ENCODE measurements at places on chromosomes 3 and 15. TPM values are rescaled to one million over a fixed set of nuclear protein-coding genes. Genes with fewer than 3 reads are reported as not detected.

GRCh38 chr3:377158-377561, 180.6 kb downstream of the CHL1 start:
- DNase-seq = peak; percentile 10

- DNase-seq = no peak
Observed at GRCh38 chr15:78315686-78316282, 16.4 kb upstream of the SKIC8 start.

DNA sequence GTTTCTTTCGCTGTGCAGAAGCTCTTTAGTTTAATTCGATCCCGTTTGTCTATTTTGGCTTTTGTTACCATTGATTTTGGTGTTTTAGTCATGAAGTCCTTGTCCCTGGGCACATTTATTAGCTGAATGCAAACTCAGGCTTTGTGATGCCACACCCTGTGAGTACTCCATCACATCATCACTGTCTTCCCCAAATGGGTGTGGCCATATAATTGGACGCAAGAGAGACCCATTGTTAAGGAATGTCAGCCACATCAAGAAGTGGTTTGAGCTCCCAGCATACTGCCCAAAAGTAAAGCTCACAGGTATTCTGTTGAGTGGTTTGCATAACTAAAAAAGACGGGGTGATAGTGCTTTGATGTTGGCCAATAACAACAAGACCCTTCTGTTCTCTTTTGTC, 245.7 kb downstream of the SV2B start:
- DNase-seq = no peak

DNA sequence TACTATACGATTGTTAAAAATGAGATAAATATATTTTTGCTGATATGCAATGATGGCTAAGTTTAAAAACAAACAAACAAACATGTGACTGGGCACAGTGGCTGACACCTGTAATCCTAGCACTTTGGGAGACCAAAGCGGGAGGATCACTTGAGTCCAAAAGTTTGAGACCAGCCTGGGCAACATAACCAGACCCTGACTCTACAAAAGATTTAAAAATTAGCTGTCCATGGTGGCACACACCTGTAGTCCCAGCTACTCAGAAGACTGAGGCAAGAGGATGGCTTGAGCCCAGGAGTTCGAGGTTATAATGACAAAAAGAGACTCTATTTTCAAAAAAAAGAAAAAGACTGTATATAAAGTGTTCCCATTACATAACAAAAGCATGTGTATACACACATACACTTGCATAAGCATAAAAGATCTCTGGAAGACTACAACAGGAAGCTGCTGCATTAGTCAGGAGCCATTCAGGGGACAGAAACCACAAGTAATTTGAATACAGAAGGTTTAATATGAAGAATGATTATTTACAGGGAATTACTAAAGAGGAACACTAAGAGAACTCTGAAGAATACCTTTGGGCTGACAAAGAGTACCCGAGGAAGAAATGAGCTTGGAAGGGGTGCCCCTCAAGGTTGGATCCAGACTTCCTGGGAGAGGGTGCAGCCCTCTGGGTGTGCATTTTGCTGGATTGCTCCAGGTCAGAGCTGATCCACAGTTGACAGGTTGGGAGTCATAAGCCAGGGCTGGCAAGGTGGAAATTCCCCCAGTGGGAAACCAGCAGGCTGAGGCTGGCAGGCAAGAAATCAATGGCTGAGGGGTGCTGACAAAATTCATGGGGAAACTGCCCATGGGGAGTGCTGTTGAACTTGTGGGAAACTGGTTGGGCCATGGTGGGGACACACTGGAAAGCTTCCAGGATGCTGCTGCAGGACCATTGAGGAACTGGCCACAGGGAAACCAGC, 9.3 kb upstream of the TM4SF18 start:
- DNase-seq = no peak

DNA sequence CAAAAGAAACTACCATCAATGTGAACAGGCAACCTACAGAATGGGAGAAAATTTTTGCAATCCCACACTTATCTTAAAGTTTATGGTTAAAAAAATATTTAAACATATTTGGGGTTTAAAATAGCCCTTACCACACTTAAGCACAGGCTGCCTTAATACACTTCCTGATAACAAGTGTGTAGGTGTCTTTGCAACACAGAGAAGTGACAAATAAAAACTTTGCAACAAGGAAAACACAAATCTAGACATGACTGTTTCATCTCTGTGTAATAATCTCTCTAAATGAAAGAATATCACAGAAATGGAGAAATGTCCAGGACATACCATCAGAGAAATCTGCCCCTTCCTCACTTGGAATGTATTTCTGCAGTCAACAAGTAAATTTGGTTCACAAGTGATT, 464.1 kb upstream of the ARHGEF26 start:
- DNase-seq = no peak

GRCh38 chr3:115899535-115899934, 276.2 kb downstream of the GAP43 start:
- DNase-seq = no peak

GRCh38 chr3:116483135-116483534, 37.8 kb upstream of the LSAMP start:
- DNase-seq = no peak

DNA sequence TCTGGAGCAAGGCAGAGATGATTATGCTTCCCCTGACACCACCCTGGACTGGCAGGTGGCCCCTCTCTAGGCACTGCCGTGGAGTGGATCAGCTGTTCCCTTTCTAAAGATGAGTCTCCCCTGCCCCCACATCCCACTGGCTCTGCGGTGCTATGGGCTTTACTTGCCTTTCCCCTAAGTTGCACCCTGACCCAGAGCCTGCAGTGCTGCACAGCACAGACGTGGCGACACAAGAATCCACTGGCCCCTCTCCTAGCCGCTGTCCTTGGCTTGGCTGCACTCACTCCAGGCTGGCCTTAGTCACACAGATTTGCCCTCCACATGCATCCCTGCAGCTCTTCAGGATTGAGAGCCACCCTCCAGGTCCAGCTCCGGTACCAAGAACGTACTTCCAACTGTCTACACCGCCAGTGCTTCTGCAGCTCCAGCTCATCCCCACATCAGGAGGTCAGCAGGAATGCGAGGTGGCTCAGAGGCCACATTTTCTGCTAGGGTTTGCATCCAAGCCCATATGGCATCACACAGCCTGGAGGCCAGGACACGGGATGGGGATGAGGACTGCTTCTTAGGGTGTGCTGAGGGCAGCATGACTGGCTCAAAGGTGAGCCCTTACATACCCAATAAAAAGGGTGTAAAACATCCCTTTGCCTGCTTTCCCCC, 82.4 kb upstream of the RASGRF1 start:
- no peak for DNase-seq

DNA sequence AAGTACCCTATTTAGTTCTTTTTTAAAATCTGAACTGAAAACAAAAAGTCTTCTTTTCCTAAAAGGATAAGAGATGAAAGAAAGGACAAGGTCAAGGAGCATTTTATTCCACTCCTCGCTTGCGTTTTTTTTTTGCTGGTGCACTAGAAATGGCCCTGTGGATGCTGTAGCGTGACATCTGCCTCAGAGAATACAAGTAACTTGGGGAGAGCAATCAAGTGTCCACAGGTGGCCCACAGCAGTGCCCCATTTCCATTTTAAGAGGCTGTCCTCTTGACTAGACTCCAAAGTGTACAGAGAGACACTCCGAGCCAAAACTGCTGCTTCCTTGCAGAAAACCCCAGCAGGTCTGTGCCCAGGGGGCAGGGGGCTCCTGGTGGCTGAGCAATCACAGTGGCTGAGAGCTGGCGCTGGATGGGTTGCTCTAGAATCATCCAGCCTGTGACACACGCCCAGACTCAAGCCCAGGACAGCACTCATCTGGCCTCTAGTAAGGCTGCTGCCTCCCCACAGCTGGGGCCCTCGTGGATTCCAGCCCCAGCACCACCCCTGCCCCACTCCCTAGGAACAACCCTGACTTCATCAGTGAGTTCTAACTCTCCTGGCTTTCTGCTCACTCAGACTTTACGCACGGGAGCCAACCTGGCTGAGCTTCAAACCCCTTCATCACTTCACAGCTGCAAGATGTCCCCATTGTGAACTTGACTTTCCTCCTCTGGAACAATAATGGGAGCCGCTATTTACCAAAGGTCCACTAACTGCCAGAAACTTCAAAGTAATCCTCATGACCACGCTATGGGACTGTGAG, 71.1 kb upstream of the SPATA12 start:
- no peak for DNase-seq

DNA sequence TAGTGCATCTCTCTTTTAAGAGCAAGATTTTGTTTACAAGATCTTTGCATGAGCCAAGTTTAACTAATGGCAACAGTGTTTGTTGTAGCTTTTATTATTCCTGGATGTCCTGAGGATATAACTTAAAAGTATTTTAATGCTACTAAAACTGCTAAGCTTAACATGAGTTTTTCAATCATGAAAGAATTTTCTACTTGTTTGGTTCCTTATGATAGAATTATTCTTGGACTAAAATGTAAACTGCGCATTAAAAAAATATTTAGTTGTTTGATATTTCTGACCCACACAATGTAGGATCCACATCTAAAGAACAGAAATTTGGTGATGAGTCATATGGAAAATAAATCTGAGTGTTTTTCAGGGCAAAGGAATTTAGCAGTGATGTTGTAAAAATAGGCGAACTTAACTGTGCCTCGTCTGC, 70.8 kb downstream of the RAP2B start:
- DNase-seq = peak; percentile 40

DNA sequence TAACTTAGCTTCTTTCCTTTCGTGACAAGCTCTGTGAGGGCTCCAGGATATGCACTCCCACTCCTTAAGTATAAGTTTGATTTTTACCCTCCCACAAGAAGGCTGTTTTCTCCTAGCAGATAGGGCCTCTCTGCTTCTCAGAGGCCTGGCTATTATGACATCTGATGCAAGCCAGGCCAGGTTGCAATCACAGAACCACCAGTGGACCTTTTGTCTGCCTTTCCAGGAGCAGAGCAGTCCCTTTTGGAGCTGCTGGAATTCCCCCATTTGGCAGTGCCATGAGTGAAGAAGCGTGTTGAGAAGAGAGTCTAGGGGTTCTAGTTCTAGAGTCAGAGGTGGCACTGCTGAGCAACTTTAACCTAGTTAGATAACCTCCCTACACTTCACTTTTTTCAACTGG, 1004.3 kb upstream of the SEMA6D start:
- DNase-seq = no peak

DNA sequence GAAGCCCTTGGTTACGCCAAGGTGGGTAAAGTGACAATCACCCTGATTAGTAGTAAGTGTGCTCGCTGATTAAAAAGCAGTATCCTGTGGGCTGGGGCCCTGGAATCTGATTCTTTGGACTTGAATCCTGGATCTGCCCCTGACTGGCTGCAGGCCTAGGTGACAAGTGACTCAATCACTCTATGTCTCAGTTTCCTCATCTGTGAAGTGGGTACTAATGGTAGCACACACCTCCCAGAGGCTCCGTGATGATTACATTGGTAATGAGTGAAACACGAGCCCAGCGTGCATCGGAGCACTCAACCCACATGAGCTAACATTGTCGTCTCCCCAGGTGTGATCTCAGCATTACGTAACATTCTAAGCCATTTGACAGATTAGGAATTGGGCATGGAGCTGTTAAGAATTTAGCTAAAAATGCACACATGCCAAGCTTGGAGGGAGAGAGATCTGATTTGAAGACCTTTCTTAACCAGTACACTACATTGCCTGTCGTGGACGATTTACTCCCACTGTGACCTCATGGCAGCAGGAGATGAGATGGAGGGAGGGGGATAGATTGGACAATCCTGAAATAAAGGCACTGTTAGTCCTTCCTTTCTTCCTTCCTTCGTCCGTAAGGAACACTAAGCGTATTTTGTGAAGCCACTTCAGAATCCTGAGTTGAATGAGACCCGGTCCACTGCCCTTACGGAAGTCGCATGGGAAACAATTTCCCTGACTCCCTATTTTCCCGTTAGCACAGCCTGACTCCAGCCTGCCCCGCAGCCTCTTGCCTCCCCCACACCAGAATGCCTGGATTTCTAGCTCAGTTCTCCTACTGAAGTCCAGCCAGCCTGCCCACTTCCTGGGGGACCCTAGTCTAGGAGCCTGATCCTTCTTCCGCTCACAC, 32.1 kb downstream of the MGLL start:
- no peak for DNase-seq

DNA sequence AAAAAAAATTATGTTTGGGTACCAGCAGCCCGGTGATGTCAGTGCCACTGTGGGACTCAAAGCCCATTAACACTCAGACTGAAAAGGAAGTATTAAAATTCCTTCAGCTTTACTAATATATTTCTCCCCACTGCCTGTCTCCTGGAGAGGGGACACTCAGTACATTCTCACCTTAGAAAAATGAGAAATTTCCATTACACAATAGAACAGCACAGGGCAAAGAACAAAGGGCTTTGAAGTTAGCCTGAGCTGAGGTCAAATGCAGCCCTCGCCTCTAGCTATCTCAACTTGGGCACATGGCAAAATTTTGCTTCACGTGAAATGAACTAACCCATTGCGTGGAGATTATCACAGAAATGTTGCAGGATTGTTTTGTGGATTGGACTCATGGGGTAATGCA, 80.8 kb downstream of the RARB start:
- DNase-seq = no peak

- DNase-seq = no peak
Observed at GRCh38 chr15:62951481-62951880, 91.1 kb upstream of the TPM1 start.

DNA sequence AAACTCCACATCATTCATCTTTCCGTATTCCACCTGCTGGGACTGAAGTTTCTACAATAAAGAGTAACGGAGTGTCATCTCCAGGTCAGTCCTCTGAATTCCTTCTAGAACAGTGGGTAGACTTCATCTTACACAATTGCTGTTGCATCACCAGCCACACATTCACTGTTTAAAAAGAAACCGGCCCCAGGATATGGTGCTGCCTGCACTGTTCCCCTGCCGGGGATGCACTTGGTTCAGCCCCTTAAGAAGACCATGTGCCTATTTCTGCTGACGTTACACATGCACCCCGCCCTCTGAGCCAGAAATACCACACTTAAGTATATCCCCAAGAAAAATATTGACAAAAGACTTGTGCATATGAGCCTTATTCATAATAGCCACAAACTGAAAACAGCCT, 233.4 kb downstream of the FEZF2 start:
- DNase-seq = no peak

DNA sequence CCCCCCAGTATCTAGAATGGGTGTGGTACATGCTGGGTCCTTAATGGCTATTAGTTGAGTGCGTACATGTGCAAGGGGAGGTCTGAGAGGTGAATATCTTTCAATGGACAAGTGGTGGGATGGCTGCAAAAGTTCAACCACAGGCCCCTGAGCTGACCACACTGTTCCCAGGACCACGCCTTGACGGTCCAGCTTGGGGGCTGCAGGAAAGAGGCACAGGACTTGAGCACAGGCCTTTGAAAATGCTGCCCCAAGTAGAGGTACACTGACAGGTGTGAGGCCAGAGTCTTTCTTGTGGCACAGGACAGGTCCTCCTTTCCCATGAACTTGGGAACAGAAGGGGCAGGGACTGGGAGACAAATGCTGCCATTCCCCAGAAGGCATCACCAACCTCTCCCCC, 24.0 kb downstream of the AMOTL2 start:
- no peak for DNase-seq

GNAT1 gene
- polyA plus RNA-seq = not detected

RAB27A gene
- 36.8 TPM for polyA plus RNA-seq

PKM gene
- polyA plus RNA-seq = 545 TPM

NUP210 gene
- polyA plus RNA-seq = 15.7 TPM

FAM81A gene
- 2.6 TPM for polyA plus RNA-seq

ECE2 gene
- polyA plus RNA-seq = not detected

SLC9C1 gene
- polyA plus RNA-seq = 1.7 TPM

Measured in right lung (tissue), 10 donors.